Pons (tissue), 1 donor: ENCODE measurements at places on chromosomes 5 and 9.

DNA sequence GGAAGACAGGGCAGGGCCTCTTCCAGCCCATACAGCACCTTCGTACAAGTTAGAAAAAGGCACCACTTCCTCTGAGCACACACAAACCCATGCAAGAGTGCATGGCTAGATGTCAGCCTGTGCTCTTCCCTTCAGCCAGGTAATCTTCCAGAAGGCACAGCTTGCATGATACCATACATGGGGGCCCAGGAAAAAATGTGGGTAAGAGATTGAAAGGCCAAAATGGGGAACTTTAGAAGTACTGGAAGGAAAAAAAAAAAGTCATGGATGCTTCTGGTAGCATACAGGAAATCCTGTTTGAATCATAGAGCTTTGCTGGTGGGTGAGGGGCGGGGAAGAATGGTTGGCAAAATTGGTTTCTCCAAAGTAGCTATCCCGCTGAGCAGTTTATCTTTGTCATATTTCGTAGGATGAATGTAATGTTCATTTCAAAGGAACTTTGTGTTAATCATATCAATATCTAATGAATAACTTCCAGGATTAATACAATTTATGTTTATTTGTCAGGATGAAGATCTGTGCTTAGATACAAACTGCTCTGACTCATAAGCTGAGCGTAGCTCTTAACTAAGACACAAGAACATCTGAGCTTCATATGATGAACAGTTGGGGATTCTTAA, 78.2 kb upstream of the MAP3K1 start:
- no peak for DNase-seq

DNA sequence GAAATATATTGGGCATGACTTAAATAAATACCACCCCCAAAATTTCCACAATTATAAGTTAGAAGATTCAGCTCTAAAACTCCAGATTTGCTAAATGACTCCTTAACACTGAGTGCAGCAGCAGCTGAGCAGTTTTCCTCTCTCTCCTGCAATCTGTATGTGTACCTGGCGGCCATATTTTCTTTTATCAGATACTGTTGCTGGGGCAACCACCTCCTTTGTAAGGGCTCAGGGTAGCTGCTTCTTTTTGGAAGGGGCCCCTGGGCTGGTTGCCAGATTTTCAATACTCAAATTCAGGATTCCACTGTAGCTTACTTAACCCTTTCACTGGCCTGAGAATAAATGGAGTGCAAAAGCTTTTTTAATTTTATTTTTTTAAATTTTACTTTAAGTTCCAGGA, 197.0 kb downstream of the TAF11L14 start:
- no peak for DNase-seq

GRCh38 chr9:129895376-129896268, 60.4 kb downstream of the USP20 start:
- DNase-seq, result no peak

- DNase-seq, result peak; percentile 27
Observed at GRCh38 chr5:103120607-103121200, 603 bp downstream of the PPIP5K2 start.

DNA sequence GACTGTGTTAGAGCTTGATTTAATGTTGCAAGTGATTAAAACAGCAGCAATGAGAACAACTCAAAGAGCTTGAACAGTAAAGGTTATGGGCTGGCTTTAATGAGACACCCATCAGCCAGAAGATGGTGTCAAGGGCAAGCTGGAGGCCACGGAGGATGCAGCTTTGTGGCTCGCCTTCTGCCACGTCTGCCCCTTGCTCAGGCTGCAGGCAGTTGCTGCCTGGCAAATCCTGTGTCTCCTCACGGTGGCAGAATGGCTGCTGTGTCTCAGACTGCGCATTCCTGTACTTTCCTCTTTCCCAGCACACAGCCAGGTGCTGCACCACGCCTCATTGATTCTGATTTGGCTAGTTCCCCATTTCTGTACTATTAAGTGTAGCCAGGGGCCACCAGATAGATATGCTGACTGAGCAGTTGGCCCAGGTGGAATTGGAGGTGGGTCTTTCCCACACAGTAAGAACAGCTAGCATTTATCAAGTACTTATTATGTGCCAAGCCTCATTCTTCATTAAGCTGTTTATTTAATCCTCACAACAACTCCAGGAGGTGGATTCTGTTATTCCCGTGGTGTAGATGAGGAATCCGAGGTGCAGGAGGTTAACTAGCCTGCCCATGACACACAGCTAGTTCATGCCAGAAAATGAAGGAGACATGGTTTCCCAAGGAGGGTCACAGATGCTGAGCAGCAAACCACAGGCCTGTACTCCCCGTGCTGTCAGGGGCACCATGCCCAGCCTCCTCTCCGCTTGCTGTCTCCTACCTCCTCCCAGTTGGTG, 3.5 kb downstream of the NXNL2 start:
- no peak for DNase-seq

GRCh38 chr5:101897914-101898313, 398.2 kb downstream of the SLCO4C1 start:
- DNase-seq, result no peak
